NCI-H524 treated with DMSO at 0.1 percent for 48 hours (cell line): ENCODE measurements at places on chromosomes 1 and 21.
A peak's percentile ranks its signal among the peaks of the same experiment; 100 is the strongest.

DNA sequence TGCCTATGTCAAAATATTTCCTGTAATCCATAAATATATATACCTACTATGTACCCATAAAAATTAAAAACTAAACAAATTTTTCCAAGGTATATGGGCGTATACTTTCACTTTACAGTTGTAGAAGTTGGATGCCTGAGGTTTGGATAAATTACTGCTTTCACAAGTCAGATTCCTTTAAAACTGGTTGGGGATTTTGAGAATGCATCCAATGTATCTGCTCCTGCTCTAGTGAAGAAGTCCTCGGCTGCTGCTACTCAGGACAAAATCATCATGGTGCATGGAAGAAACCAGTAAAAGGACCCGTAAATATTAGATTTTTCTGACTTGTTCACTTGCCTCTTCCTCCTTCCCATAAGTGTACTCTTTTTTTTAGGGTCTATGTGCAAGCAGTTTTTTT is 841.1 kb downstream of the USP25 start:
- DNase-seq: no peak

DNA sequence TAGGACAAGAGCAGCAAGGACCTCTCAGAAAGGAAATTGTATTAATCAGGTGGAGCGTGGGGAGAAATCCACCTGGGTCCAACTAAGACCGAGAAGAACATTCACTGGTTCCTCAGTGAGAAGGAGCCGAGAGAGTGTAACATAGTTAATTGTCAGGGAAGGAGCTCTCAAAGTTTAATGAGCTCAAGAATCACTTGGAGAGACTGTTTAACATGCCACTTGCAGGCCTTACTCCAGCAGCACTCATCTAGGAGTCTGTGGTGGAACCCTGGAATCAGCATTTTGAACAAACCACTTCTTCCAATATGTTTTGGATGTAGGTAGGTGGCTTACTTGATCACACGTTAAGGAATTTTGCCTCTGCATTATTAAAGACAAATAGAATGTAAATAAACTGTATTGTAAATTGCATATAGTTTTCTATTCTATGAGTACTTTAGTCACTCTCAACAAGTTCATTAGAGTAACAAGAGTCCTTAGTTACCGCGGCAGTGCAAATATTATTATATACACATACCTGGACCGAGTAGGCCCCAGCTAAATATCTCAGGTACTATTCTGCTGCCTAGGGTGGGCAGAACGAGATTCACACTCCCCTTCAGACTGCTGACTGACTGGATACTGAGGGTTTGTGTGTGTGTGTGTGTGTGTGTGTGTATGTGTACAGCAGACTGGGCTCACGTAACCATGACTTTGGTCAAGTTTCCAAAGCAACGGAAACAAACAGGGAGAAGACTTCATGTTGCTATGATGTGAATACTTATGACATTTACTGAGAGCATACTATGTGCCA is 203.2 kb upstream of the USP24 start:
- no peak for DNase-seq

GRCh38 chr1:171245458-171246064 is 2.7 kb upstream of the FMO1 start:
- DNase-seq: no peak

DNA sequence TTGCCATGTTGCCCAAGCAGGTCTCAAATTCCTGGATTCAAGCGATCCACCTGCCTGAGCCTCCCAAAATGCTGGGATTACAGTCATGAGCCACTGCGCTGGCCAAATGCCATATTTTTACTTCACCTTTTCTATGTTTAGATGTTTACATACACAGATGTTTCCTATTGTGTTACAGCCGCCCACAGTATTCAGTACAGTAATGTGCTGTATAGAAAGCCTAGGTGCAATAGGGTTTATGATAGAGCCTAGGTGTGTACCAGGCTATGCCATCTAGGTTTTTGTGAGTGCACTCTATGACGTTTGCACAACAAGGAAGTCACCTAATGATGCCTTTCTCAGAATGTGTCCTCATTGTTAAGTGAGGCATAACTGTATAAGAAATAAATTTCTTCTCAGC is 153.4 kb downstream of the CHRM3 start:
- DNase-seq: no peak

DNA sequence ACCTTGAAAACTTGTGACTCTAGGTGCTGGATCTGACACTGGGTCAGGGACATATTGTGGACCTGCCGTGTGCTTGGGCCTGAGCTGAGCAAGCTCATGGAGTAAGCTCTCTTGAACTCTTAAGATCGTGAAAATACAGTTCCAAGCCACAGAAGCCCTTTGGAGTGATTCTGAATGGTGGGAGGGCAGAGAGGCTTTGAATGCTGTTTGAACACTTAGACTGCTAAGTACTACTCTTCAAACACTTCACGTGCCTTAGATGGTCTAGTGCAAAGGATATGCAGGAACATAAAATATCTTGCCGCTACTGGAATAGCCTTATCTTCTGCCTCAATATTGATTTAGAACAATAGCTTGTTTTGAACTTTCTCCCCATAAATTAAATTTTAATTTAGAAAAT is 21.6 kb downstream of the ROR1 start:
- no peak for DNase-seq

- no peak for DNase-seq
Measured at GRCh38 chr1:233707880-233708815, 94.2 kb downstream of the KCNK1 start.

GRCh38 chr1:55477953-55478352 is 262.8 kb upstream of the USP24 start:
- no peak for DNase-seq

- DNase-seq: no peak
Measured at GRCh38 chr21:34897828-34898227, 151.3 kb downstream of the RUNX1 start.

DNA sequence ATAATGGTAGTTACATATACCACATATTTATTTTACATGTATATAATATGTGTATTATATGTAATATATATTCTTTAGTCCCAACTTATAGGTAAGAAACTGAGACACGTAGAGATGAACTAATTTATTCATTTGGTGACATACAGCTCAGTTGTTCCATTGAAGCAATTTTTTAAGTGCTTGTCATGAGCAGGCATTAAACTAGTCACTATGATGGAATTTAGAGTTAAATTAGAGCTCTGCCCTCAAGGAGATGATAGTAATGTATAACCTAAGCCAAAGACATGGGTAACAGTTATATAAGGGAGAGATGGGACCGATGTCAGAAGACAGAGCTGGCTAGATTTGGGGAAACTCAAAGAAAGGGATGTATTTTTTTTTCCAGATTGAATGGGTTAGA is 83.0 kb downstream of the ST6GALNAC5 start:
- no peak for DNase-seq

GRCh38 chr1:182459949-182460348 is 10.0 kb downstream of the RGSL1 start:
- DNase-seq: no peak

DNA sequence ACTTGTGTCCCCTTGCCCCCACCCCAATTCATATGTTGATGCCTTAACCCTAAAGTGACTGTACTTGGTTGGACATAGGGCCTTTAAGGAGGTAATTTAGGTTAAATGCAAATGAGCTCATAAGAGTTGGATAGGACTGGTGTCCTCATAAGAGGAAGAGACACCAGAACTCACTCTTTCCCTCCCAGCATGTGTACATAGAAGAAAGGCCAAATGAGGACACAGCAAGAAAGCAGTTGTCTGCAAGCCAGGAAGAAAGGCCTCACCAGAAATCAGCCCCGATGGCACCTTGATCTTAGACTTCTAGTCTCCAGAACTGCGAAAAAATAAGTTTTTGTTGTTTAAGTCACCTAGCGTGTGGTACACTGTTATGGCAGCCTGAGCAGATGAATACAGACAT is 45.5 kb downstream of the RAB3GAP2 start:
- no peak for DNase-seq

DNA sequence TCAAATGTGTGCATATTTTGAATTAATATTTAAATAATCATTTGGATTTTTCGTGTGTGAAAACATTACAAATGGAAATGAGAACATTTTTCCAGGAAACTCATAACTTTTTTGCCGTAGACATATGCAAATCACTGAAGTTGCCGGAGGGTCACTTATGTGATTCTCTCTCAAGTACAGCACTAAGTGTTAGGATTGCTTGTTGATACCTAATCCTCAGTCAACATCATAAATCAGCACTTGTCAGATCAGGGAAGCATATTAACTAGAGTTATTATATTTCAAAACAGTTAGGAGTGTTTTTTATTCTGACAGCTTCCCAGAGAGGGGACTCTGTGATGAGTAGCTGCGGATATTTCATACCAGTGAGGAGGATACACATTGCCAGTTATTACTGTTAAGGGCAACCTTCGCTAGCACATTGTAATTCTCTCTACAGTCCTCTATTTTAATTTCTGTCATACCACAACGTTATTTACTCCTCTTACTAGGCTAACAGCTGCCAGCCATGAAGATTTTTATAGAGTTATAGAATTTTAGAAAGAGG is 41.5 kb downstream of the NCAM2 start:
- peak; percentile 19 for DNase-seq

- peak; percentile 6 for DNase-seq
Measured at GRCh38 chr1:109493805-109494539, at the start of gene CYB561D1. Gene CYB561D1, plus strand, starts transcription at chr1:109494094. Its CDS starts 46 bp downstream, at chr1:109494140.

DNA sequence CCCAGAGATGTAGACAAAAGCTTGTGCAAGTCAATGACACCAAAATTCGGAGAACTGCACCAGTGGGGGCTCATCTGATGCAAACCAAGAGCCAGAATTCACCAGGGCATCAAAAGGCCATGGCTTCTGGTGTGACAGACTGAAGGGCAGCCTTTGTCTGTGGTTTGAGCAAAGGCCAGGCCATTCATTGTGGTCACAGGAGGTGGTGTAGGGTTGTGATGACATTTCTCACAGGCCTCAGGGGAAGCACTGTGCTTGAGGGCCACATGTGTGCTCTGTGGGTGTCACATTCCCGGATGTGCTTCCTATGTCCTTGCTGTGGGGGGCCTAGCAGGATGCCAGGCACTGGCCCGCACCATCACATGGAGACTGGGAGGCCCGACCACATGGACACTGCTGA is 22.5 kb upstream of the KCNE1 start:
- DNase-seq: no peak

GRCh38 chr1:3042481-3042880 is 21.2 kb downstream of the ACTRT2 start:
- DNase-seq: no peak

DNA sequence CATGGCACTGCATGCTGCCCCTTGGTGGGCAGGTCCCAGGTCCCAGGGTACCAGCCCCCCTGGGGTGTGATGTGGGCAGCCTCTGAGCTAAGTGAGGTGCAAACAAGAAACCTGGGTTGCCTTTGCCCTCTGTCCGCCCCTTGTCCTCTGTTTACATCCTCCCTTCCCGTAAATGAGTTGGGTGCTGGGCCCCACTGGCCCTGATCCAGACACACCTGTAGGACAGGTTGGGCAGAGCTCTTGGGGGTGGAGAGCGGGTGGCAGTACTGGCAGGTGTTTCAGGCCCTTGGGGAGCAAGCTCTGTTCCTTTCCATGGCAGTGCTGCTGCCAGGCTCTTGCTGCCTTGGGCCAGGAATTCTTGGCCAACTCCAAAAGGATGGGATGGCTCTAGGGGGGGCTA is 35.8 kb downstream of the ELF3 start:
- DNase-seq: no peak

DNA sequence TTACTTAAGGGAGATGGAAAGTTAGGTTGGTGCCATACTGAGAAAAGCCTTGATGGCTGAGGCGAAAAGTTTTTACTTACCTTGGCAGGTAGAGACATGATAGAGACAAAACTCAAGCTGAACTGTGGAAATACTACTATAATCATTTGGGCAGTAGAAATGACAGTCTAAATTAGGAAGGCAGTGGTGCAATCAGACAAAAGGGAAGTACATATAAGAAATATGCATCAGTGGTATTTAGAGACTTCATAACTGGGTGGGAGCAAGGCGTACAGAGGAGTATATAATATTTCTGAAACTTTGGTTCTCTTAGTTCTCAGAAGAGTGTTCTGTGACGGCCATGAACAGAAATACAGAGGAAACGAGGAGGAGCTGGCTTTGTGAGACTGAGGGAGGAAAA is 2.4 kb upstream of the CEP350 start:
- no peak for DNase-seq

DNA sequence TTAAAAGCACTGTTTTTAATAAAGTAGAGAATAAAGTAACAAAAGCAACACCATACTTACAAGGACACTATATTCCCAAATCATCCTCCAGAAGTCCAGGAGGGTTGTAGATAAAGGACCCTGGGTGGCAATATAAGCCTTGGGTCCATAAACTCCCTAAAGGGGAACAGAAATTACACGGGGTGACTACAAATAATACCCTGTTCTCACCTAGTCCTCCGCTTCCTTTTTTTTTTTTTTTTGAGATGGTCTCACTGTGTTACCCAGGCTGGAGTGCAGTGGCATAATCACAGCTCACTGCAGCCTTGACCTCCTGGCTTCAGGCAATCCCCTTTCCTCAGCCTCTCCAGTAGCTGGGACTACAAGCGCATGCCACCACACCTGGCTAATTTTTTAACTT is 13.1 kb downstream of the PTPN22 start:
- no peak for DNase-seq

DNA sequence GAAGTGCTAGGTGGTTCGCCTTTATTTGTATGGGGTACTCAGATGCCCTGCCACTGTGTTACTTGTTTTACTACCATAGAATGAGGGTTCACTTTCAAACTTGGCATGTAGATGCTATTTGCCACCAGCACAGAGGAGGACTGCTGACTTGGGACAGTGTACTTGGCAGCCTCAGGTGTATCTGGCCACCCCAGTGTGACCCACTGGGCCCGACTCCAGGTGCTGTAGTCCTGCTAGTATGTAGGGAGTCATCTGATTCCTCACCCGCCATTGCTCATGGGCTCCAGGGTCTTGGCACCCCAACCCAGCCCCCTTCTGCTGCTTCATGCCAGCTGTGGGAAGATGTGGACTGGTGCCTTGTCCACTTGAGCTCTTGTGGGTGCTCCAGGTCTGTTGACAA is 40.0 kb downstream of the ZNF678 start:
- DNase-seq: no peak

DNA sequence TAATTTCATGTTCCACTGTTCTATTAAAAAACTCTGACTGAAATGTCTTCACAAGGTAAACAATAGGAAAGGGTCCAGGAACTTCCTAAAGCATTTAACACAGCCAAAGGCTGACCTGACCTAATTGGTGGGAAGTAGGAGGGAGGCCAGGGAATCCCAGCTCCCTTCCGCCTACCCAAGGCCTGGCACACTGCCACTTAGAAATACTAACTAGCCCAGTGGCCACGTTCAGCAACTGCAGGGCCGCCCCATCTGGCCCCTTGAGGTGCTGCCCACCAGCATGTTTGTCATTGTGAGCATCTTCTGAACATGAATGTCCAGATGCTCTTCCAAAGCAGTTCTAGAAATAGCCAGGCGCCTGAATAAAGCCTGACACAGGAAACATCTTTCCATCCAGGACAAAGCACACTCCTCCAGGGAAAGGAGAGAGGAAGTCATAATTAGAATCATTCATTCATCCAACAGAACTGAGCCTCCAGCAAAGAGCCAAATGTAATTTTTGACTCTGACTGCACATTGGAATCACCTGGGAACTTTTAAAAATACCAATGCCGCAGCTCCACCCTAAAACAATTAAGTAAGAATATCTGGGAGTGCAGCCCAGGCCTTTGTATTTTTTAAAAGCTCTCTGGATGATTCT is 44.6 kb upstream of the BCL9 start:
- DNase-seq: no peak

GRCh38 chr1:210535761-210536160 is 207.1 kb downstream of the HHAT start:
- DNase-seq: no peak
